ENCODE measurements at places on chromosomes 1 and 21. TPM values are rescaled to one million over a fixed set of nuclear protein-coding genes. Genes with fewer than 3 reads are reported as not detected.

Gene AVPR1B
- total RNA-seq: not detected

- DNase-seq: no peak
These were observed 61.9 kb upstream of the RGS1 start for GRCh38 chr1:192513697-192514096.

- DNase-seq: no peak
These were observed 37.3 kb downstream of the GPR137B start for GRCh38 chr1:236179634-236180033.

Gene MPL
- total RNA-seq: 0.15 TPM

DNA sequence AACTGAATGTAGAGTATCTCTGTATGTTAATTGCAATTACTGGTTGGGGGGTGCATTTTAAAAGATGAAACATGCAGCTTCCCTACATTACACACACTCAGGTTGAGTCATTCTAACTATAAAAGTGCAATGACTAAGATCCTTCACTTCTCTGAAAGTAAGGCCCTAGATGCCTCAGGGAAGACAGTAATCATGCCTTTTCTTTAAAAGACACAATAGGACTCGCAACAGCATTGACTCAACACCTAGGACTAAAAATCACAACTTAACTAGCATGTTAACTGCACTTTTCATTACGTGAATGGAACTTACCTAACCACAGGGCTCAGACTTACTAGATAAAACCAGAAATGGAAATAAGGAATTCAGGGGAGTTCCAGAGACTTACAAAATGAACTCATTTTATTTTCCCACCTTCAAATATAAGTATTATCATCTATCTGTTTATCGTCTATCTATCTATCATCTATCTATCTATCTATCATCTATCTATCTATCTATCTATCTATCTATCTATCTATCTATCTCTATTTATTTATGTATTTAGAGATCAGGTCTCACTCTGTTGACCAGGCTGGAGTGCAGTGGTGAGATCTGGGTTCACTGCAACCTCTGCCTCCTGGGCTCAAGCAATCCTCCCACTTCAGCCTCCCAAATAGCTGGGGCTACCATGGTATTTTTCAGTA is 47.8 kb downstream of the CHML start:
- no peak for DNase-seq

DNA sequence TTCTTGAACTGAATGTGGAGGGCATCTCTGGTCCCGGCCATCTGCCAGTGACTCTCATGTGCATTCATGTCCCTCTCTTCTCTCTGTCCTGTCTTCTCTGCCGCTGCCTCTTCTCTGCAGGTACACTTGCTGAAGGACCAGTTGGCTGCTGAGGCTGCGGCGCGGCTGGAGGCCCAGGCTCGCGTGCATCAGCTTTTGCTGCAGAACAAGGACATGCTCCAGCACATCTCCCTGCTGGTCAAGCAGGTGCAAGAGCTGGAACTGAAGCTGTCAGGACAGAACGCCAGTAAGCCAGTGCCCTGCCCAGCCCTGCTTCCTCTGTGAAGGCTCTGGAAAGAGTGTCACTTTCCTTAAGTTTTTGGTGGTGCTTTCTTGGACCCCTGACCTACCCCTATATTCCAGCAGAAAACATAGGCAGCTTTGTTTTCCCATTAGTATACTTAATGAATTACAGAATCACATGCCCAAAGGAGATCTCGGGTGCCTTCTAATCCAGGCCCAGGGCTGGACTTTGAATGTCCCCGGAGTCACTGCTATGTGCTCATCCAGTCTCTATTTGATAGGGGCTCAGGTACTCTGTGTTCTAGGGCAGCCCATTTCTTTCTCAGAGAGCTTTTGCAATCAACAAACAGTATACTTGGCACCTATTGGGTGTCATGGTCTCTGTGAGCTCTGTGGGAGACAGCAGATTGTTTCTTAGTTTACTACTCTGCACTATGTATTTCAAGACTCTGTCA is 11.2 kb downstream of the SPATA46 start:
- DNase-seq: no peak

Gene OR6K3
- not detected for total RNA-seq

Gene CYP4Z1
- total RNA-seq: 1.1 TPM

- DNase-seq: no peak
These were observed 876 bp downstream of the EFCAB7 start for GRCh38 chr1:63524201-63524600.

Gene DEPDC1
- total RNA-seq: 1.4 TPM

Gene KCNE2
- total RNA-seq: not detected

- no peak for DNase-seq
These were observed 58.5 kb downstream of the SERBP1 start for GRCh38 chr1:67371681-67372080.

DNA sequence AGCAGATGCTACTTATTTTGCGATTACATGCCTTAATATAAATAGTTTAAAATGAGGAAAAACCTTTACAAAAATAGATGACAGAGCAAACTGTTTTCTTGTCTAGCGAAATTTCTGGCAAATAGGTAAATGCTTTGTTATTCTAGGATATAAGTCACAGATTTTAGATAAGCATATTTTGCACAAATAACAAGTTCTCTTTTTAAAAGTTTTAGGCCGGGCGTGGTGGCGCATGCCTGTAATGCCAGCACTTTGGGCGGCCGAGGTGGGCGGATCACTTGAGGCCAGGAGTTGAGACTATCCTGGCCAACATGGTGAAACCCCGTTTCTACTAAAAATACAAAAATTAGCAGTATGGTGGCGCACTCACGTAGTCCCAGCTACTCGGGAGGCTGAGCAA is 20.3 kb upstream of the ERRFI1 start:
- no peak for DNase-seq

- DNase-seq: no peak
These were observed 56.9 kb upstream of the NRIP1 start for GRCh38 chr21:15121655-15122120.

DNA sequence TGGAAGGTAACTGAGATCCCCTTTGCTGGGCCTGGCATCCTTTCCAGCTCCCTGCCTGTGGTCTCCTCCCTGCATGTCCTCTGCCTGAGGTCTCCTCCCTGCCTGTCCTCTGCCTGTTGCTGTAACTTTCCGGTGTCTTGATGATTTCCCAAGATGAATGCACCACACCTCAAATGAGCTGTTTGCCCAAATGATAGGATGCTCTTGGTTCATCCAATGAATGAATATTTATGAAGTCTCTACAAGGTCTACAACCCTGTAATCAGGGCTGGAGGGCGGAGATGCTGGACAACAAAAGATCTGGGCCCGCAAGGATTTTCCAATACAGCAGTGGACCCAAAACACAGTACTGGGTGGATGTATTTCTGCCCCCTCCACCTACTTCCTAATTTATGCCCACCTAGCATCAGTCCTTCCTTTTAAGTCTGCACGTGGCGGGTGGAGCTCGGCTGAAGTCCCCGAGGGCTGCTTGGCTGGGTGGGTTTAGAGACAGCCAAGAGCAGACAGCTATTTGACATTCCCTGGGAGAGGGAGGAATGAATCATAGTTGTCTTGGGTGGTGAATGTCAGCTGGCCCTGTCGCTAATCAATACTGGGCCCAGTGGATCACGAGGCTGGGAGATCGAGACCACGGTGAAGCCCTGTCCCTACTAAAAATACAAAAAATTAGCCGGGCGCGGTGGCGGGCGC is 60.3 kb upstream of the GRHL3 start:
- peak; percentile 48 for DNase-seq

DNA sequence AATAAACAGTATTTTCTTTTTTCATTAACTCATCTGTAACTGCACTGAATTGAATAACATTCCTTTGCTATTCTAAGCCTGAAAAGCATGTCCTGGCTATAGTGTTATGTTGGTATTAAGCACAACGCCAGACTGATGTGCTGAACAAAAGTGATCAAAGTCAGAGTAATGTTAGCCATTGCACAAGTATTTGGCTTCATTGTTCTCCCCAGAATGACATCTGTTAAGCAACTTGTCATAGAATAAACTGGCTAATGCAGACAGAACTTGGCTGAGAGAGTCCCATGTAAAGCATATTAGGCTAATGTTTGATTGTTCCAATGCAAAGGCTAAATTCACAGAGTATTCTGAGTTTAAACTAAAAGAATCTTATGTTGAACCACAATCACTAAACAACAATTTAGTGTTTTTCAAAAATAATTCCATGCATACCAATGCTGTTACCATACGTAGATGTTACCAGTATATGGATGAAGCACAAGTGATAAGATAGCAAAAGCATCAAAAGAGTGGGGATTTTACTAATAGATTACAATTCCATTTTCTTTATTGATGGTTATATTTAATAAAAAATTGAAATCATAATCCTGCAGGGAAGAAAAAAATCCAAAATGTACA is 235.3 kb upstream of the DMRTA2 start:
- DNase-seq: no peak

GRCh38 chr1:16903054-16903453 is 7.3 kb downstream of the RNU1-2 start:
- no peak for DNase-seq

Gene CYB5RL
- 7.3 TPM for total RNA-seq

Measured in lower leg skin (tissue), 4 donors.